Esophagus squamous epithelium (tissue), 5 donors: ENCODE measurements at places on chromosomes 16 and 17.

GRCh38 chr16:9706217-9706836 lies 475.9 kb downstream of the GRIN2A start:
- no peak for DNase-seq

DNA sequence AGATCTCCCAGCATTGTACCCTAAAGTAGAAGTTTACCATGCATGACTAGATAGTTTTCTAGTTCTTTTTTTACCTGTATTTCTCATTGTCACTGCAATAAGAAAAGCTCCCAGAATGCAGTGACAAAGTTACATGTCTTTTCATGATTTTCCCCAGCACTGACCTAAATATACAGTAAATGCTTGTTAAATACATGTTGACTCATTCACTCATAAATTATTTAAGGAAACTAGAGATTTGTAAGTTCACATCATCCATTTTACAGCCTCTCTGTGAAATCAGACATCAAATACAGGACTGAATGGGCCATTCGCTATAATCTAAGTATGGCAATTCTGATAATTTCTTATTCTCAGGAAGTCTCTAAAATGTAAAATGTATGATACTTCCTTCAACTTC lies 258.9 kb upstream of the AXIN2 start:
- no peak for DNase-seq

DNA sequence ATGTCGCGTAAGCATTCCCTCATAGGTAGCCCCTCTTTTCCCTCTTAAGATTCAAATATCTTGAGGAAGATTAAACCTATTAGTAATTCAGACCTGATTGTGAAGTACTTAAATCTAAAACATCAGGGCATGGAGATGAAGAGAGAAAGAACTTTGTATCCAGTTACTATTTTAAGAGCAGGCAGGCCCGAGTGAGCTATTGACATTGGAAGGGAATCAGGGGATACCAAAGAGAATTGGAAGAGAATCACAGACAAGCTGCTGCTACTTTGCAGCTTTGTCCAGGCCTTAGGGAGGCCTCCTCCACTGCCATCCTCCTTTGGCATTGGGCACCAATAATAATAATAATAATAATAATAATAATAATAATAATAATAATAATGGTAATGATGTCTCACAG lies 170.5 kb downstream of the MRTFB start:
- DNase-seq: no peak

DNA sequence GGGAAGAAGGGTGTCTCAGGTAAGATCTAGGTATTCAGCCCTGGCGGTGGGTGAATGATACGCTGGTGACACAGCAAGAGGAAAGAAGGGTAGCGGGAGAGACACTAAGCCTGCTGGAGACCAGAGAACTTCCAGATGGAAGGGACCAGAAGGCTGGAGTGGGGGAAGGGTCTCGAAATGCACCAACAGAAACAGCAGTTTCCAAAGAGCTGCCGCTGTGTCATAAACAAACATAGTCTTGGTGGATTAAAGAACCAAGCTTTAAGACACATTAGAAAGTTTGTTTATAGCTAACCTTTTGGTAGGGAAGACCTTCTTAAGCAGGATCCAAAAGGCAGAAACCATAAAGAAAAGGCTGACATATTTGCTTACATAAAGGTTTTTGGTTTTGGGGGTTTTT lies 20.9 kb downstream of the TRPV3 start:
- no peak for DNase-seq

GRCh38 chr17:65666876-65667321 lies 105.5 kb upstream of the AXIN2 start:
- no peak for DNase-seq

DNA sequence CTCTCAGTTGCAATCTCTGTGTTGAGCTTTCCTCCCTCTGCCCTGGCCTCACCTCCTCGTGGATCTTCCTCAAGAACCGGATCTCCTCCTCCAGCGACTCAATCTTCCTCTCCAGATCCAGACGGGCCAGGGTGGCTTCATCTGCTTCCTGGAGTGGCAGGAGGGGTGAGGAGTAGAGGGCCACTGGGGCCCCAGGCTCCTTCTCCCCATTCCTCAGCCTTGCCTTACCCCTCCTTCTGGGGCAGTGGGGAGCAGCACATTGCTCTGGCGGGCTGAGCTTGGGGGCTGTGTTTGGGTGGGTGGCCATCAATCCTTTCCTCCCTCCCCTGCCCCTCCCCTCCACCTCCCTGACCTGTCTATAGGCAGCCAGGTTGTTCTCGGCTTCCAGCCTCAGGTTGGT lies 1.6 kb downstream of the GFAP start:
- no peak for DNase-seq

DNA sequence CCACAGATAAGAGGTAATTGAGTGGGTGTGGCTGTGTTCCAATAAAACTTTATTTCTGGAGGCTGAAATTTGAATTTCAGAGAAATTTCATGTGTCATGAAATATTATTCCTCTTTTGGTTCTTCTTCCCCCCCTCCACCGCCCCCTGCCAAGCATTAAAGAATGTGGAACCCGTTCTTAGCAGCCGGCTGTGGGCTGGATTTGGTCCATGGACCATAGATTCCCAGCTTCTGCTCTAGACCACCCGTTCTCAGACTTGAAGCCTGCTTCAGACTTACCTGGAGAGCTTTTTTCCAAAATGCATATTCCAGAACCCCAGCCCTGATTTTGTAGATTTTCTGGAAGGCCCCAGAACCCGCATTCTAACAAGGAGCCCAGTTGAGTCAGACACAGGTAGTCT lies 15.1 kb upstream of the LASP1NB start:
- DNase-seq: no peak

DNA sequence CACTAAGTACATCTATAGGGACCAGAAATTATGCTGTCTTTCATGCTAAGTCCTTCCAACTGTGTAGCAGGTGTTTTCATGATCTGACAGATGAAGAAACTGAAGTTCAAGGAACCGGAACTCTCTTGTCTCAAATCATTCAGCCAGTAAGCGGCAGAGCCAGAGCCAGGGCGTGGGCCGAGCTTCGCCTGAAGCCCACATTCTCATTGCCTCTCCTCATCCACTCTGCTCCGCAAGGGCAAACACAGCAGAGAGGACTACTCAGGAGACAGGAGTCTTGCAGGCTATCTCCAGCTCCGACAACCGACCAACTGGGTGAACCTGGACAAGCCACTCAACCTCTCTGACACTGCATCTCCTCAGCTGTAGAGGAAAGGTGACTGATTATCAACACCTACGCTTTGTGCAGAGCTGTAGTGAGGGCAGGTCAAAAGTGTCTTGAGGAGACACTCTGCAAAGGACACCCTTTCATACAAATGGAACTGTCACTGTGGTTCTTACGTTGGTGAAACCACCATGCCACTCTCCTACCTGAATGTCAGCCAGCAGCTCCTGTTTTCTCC lies 72.9 kb downstream of the CYTH1 start:
- DNase-seq: no peak

- no peak for DNase-seq
These were observed 1.9 kb upstream of the PRRT2 start for GRCh38 chr16:29809850-29810698.

- no peak for DNase-seq
These were observed 927 bp upstream of the ENGASE start for GRCh38 chr17:79073706-79074088.

GRCh38 chr17:77446940-77447634 lies 306.3 kb downstream of the SEC14L1 start:
- no peak for DNase-seq

GRCh38 chr16:75320435-75320834 lies 69.0 kb upstream of the BCAR1 start:
- no peak for DNase-seq
